CD4-positive, alpha-beta T cell treated with Interleukin-10 for 1 hour (primary cell): ENCODE measurements at places on chromosomes 3 and 15.

- DNase-seq: no peak
These were observed 53.6 kb upstream of the AP4E1 start for GRCh38 chr15:50854601-50855490.

GRCh38 chr3:55796533-55796932 is 309.4 kb upstream of the WNT5A start:
- no peak for DNase-seq

- DNase-seq: no peak
These were observed 60.3 kb downstream of the SLC6A6 start for GRCh38 chr3:14462738-14463137.

GRCh38 chr3:82053236-82053635 is 291.8 kb upstream of the GBE1 start:
- no peak for DNase-seq

DNA sequence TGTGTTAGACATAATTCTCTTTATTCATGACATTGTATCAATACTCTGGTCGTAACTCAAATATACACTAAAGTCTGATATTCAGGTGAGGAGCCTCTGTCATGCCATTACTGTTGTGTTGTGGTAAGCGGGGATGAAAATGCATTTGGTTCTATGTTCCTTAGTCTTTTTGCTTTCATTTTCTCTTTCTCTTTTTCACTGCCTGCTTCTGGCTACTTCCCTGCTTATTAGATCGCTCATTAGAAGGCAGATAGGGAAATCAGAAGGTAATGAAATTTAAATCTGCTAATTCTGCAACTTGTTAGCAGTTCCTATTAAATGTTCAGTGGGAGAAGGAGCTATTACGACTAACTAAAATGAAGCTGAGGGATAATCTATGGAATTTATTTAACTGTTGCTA is 345.0 kb downstream of the GRM7 start:
- peak; percentile 11 for DNase-seq

DNA sequence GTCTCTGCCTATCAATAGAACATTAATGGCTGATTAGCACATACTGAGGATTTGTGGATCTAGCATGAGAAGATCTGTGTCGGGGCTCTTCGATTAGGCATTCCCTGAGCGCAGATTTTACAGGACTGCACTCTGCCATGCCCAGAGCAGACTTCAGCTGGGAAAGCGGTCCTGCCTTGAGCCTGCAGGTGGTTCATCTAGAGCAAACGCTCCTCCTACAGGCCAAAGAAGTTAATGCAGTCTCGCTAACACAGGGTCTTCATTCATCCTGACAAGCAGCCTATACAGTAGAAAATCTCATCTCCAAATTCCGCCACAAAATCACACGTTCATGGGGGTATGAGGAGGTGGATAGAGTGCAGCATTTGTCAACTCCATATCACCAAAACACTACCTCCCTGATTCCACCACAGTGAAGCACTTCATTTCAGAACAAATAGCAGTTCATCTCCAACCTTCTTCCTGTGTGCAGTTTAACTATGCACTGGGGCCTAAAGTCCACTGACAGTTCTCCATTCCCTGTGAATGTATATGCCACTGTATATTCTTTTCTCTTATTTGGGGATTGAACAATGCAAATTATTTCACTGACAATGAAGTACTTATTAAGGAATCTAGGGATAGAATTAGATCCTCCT is 405.8 kb downstream of the IGSF11 start:
- DNase-seq: peak; percentile 8

- DNase-seq: no peak
These were observed 23.6 kb downstream of the SUCLG2 start for GRCh38 chr3:67630666-67631362.

DNA sequence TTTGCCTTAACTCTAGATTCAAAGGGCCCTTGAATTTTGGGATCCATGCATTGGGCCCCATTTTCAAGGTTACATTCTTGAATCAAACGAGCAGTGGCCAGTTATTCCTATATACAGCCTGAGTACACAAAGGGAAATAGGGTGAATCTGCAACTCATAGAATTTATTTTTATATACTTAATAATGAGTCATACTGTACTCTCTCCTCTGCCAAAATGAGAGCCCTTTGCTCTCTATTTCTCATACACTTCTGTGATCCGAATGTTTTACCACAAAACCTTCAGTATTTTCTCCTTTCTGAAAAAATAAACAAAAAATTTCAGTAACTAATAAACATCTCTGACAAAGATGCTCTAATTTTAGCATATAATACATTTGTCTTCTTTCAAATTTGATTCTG is 116.7 kb downstream of the SERPINI1 start:
- no peak for DNase-seq
